Keratinocyte (primary cell): ENCODE measurements at places on chromosomes 6 and 20. TPM values are rescaled to one million over a fixed set of nuclear protein-coding genes. Genes with fewer than 3 reads are reported as not detected.

- no peaks in the 10 kb centered on the region for H3K36me3 ChIP-seq
- no peak overlapping the region for H3K4me3 ChIP-seq
- no peaks in the 10 kb centered on the region for H3K4me1 ChIP-seq
- H3K27me3 ChIP-seq, result no peaks in the 10 kb centered on the region
- DNase-seq, result no peak
These were observed 33.0 kb downstream of the SAMD3 start for GRCh38 chr6:130189531-130190397.

DNA sequence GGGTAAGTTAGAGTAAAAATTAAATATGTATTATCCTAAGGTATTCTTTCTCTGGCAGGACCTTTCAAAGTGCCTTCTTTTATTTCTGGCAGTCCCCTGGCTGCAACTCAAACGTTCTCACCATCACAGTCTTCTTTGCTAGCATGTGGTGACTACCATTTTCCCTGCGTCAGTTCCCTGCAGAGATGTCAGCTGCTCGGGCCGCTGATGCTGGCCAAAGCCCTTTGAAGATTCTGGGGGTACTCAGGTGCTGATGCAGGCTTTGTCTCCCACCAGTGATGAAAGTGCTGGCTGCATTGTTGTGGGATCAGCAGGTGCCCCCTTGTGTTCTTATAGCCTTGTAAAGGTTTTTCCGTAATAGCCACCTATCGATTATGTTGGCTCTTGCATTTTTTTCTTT, 140.1 kb downstream of the BTBD3 start:
- no peak for DNase-seq
- no peaks in the 10 kb centered on the region for H3K27me3 ChIP-seq
- no peak overlapping the region for H3K4me3 ChIP-seq
- H3K4me1 ChIP-seq, result peaks cover 9% of the 10 kb centered on the region
- no peak overlapping the region for H3K27ac ChIP-seq
- no peaks in the 10 kb centered on the region for H3K36me3 ChIP-seq

- peak overlapping the region; percentile 99 for H3K4me3 ChIP-seq
- peaks cover 23% of the 10 kb centered on the region for H3K4me1 ChIP-seq
- H3K27me3 ChIP-seq, result no peaks in the 10 kb centered on the region
These were observed 19.5 kb downstream of the OR2B2 start for GRCh38 chr6:27892649-27893058.

GRCh38 chr6:82506526-82506925, 142.9 kb downstream of the TPBG start:
- no peak overlapping the region for H3K4me3 ChIP-seq
- H3K27me3 ChIP-seq, result no peaks in the 10 kb centered on the region
- no peaks in the 10 kb centered on the region for H3K4me1 ChIP-seq

DNA sequence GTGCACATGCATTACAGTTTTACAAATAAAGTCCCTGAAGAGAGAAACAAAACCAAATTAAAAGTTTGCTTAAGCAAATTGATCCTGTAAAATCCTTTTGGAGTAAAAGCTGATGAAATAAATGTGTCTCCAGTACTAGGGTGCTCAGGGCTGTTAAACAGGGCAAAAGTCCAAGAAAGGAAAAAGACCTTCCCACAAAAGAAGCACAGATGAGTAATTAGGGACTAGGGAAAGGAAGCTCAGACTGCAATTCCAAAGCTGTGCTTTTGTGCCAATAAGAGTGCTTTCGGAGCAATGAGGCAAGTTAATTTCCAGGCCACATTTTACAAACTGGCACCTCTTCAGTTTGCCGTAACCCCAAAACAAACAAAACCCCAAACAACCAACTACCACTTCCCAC, 10.4 kb upstream of the RNF182 start:
- H3K27ac ChIP-seq, result no peak overlapping the region
- H3K4me1 ChIP-seq, result peaks cover 35% of the 10 kb centered on the region
- no peaks in the 10 kb centered on the region for H3K27me3 ChIP-seq
- no peak overlapping the region for H3K4me3 ChIP-seq

DNA sequence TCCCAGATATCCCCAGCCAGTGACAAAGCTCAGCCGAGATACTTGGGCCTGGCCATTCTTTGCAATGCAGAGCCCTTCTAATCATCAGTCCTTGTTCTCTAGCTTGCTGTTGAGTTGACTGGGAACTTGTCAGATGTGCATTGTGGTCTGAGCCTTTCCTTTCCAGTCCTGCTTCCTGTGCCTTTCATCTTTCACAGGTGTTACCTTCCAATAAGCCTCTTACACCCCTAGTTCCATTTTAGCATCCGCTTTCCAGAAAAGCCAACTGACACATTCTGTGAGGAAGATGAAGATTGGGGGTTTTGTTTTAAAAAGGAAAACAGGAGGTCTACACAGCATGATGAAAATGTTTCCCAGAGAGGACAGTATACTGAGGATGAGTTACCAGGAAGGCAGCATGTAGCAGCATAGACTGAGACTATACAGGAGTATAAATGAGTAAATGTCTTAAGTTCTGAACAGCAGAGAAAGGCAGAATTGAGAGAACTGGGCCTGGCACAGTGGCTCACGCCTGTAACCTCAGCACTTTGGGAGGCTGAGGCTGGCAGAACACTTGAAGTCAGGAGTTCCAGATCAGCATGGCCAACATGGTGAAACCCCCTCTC, 5.6 kb upstream of the CEP85L start:
- no peaks in the 10 kb centered on the region for H3K36me3 ChIP-seq
- H3K27me3 ChIP-seq, result no peaks in the 10 kb centered on the region
- no peak for DNase-seq
- no peaks in the 10 kb centered on the region for H3K4me1 ChIP-seq

DNA sequence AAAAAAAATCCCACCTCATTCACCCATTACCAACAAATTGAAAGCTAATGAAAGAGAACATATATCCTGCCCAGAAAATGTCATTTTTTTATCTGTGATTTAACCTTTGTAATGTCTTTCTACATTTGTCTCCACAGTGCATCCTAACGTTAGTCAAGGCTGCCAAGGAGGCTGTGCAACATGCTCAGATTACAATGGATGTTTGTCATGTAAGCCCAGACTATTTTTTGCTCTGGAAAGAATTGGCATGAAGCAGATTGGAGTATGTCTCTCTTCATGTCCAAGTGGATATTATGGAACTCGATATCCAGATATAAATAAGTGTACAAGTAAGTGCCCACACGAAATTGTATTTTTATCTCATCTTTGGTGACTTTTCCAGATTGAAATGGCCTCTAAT, 30.0 kb downstream of the RSPO3 start:
- no peaks in the 10 kb centered on the region for H3K36me3 ChIP-seq
- no peaks in the 10 kb centered on the region for H3K27me3 ChIP-seq
- no peak overlapping the region for H3K27ac ChIP-seq
- no peak overlapping the region for H3K4me3 ChIP-seq
- peaks cover 5% of the 10 kb centered on the region for H3K4me1 ChIP-seq

- peaks cover 17% of the 10 kb centered on the region for H3K36me3 ChIP-seq
- H3K4me1 ChIP-seq, result peaks cover 23% of the 10 kb centered on the region
- H3K27ac ChIP-seq, result no peak overlapping the region
- no peak overlapping the region for H3K4me3 ChIP-seq
These were observed 34.4 kb upstream of the MRPS10 start for GRCh38 chr6:42251911-42252637.

GRCh38 chr20:18361678-18362077, 73.4 kb downstream of the ZNF133 start:
- H3K27me3 ChIP-seq, result no peaks in the 10 kb centered on the region
- H3K36me3 ChIP-seq, result no peaks in the 10 kb centered on the region

GRCh38 chr20:5135363-5136012, 8.7 kb downstream of the CDS2 start:
- H3K4me1 ChIP-seq, result peaks cover 14% of the 10 kb centered on the region
- H3K27ac ChIP-seq, result no peak overlapping the region
- no peaks in the 10 kb centered on the region for H3K27me3 ChIP-seq
- no peak for DNase-seq
- no peaks in the 10 kb centered on the region for H3K36me3 ChIP-seq
- H3K4me3 ChIP-seq, result no peak overlapping the region

GRCh38 chr6:2844008-2844407, 2.3 kb upstream of the SERPINB1 start:
- no peaks in the 10 kb centered on the region for H3K27me3 ChIP-seq
- peak overlapping the region; percentile 25 for H3K27ac ChIP-seq
- H3K4me3 ChIP-seq, result no peak overlapping the region
- H3K36me3 ChIP-seq, result no peaks in the 10 kb centered on the region
- no peak for DNase-seq
- peaks cover 48% of the 10 kb centered on the region for H3K4me1 ChIP-seq

DNA sequence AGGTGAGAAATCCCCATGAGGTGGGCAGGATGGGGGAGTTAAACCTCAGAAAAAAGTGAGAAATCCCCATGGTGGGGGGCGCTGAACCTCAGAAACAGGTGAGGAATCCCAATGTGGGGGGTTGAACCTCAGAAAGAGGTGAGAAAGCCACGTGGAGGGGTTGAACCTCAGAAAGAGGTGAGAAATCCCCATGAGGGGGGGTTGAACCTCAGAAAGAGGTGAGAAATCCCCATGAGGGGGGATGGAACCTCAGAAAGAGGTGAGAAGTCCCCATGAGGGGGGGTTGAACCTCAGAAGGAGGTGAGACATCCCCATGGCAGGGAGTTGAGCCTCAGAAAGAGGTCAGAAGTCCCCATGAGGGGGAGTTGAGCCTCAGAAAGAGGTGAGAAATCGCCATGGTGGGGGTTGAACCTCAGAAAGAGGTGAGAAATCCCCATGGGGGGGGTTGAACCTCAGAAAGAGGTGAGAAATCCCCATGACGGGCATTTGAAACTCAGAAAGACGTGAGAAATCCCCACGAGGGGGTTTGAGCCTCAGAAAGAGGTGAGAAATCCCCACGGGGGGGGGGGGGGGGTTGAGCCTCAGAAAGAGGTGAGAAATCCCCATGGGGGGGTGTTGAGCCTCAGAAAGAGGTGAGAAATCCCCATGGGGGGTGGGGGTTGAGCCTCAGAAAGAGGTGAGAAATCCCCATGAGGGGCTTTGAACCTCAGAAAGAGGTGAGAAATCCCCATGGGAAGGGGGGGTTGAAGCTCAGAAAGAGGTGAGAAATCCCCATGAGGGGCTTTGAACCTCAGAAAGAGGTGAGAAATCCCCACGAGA, 14.3 kb upstream of the GOPC start:
- DNase-seq, result no peak
- H3K36me3 ChIP-seq, result no peaks in the 10 kb centered on the region
- H3K4me3 ChIP-seq, result no peak overlapping the region
- no peaks in the 10 kb centered on the region for H3K4me1 ChIP-seq
- no peaks in the 10 kb centered on the region for H3K27me3 ChIP-seq

- no peak overlapping the region for H3K4me3 ChIP-seq
- H3K4me1 ChIP-seq, result no peaks in the 10 kb centered on the region
- no peak overlapping the region for H3K27ac ChIP-seq
- H3K36me3 ChIP-seq, result no peaks in the 10 kb centered on the region
- DNase-seq, result no peak
These were observed 125.2 kb downstream of the TBC1D7 start for GRCh38 chr6:13203145-13203544.

DNA sequence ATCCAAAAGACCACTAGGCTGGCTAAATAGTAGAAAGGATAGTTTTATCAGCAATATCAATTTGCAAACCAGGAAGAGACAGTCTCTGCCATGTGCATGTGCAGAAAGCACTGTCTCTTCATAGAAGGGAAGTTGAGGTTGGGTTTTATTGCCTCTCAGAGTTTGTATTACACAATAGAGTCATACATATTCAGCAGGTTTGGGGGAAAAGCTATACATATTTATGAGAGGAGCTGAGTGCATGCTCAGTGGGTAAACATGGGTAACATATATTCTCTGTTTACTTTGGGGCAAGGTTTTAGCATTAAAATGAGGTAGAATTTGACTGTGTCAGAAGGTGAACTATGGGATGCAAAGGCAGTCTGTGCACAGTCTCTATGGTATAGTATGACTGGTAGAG, 14.9 kb downstream of the TMEM170B start:
- H3K36me3 ChIP-seq, result no peaks in the 10 kb centered on the region
- H3K27me3 ChIP-seq, result no peaks in the 10 kb centered on the region
- no peak overlapping the region for H3K27ac ChIP-seq
- DNase-seq, result no peak
- no peaks in the 10 kb centered on the region for H3K4me1 ChIP-seq

- no peaks in the 10 kb centered on the region for H3K27me3 ChIP-seq
- H3K27ac ChIP-seq, result peak overlapping the region; percentile 78
- no peak overlapping the region for H3K4me3 ChIP-seq
- no peak for DNase-seq
- no peaks in the 10 kb centered on the region for H3K36me3 ChIP-seq
These were observed 3.5 kb downstream of the SH3BGRL2 start for GRCh38 chr6:79634491-79635231.

DNA sequence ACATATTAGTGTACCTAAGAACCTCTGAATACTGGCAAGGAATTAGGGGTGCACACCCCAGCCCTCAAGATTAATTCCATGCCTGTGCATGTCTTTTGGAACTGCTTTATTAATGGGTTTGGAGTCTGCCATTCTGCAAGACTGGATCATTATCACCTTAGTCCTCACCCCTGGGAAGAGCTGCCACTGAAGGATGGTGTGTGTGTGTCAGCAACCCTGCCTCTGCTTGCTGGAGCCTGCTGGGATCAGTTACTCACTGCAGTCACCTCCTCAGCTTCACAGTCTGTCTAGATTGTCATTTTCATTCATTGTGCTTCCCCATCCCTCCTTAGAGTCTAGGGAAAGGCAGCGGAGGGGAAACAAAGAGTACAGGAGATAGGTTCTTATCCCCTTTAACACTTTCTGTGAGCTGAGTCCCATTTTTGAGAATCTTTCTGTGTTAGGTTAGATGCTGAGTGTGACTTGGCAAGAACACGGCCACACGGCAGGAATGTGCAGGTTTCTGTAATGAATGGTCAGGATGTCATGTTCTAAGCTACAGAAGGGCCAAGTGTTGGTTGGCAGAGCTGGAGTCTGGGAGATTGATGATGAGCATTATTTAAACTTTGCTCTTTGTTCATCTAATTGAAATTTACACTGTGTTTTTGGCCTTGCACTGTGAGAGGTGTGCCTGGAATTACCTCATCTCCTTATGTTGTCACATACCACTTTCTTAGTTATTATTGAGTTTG, 21.1 kb downstream of the GHRH start:
- H3K27me3 ChIP-seq, result no peaks in the 10 kb centered on the region
- H3K4me3 ChIP-seq, result no peak overlapping the region
- H3K4me1 ChIP-seq, result peaks cover 13% of the 10 kb centered on the region

DNA sequence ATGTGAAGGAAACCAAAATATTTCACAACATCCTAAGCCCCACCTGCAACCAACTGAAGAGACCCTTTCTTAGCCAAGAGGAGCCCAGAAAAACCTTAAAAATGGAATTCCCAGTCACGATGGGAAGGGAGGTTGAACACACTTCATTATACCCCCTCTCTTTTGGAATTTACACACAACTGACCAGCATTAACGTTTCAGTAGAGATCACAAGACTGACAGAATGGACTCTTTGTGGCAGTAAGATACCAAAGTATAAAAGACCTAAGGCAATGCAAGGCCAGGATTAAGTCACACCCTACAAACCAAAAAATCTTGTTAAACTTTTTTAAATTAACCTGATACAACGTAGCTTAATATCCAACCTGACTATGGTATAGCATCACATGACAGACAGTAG, 190.9 kb downstream of the OTOR start:
- H3K27me3 ChIP-seq, result no peaks in the 10 kb centered on the region
- no peak for DNase-seq
- no peaks in the 10 kb centered on the region for H3K36me3 ChIP-seq
- no peak overlapping the region for H3K4me3 ChIP-seq

SFT2D1 gene
- polyA plus RNA-seq, result 46.6 to 84.3 TPM (median 58.8 TPM) in 3 replicates

DEFB129 gene
- not detected in 3 replicates for polyA plus RNA-seq

NCOA7 gene
- polyA plus RNA-seq, result 6.8 to 23.5 TPM (median 20.5 TPM) in 3 replicates

C6orf163 gene
- 0.19 to 0.83 TPM (median 0.53 TPM) in 3 replicates for polyA plus RNA-seq

PRSS16 gene
- polyA plus RNA-seq, result 7.5 to 8.9 TPM (median 8.7 TPM) in 3 replicates

STX16 gene
- 47.3 to 69.7 TPM (median 56.7 TPM) in 3 replicates for polyA plus RNA-seq

RHAG gene
- 0.05 TPM in 1 of 3 replicates, not detected in the others for polyA plus RNA-seq

RSPH3 gene
- 4.3 to 4.5 TPM (median 4.4 TPM) in 3 replicates for polyA plus RNA-seq
